ENCODE measurements at places on chromosomes 16 and 17.

- DNase-seq, result no peak
Measured at GRCh38 chr16:51095084-51095881, 55.8 kb downstream of the SALL1 start.

DNA sequence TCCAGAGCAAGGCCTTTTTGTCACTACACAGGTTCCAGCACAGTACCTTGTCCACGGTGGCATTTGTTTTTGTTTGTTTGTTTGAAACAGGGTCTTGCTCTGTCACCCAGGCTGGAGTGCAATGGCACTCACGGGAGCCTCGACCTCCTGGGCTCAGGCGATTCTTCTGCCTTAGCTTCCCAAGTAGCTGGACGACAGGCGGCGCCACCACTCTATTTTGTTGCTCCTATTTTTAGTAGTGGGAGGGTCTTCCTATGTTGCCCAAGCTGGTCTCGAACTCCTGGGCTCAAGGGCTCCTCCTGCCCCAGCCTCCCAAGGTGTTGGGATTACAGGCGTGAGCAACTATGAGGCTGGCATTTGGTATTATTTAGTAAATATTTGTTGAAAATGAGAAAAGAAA, 10.3 kb downstream of the MRC2 start:
- no peak for DNase-seq

GRCh38 chr17:39485555-39485954, 24.3 kb downstream of the CDK12 start:
- peak; percentile 95 for DNase-seq

GRCh38 chr17:41734949-41735313, 488 bp upstream of the HAP1 start:
- DNase-seq, result no peak

DNA sequence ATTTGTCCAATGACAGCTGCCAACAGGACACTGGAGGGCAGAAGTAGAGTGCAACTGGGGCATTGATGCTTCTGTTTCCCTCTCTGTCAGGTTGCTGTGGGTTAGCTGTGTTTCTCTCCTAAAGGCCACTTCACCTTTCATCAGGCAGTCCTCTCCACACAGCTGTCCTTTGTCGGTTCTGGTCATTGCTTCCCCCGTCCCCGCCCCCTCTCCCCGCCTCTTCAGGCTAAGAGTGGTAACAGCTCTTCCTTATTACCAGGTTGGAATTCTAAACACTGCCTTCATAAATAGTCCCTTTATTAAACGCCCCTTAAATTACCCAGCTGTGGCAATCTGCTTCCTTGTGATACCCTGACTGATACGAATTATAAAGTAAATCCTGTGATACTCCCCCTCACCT, 31.8 kb upstream of the NSRP1 start:
- DNase-seq, result no peak
